GM13977 (cell line): ENCODE measurements at places on chromosomes 11 and 22.
A peak's percentile ranks its signal among the peaks of the same experiment; 100 is the strongest.

DNA sequence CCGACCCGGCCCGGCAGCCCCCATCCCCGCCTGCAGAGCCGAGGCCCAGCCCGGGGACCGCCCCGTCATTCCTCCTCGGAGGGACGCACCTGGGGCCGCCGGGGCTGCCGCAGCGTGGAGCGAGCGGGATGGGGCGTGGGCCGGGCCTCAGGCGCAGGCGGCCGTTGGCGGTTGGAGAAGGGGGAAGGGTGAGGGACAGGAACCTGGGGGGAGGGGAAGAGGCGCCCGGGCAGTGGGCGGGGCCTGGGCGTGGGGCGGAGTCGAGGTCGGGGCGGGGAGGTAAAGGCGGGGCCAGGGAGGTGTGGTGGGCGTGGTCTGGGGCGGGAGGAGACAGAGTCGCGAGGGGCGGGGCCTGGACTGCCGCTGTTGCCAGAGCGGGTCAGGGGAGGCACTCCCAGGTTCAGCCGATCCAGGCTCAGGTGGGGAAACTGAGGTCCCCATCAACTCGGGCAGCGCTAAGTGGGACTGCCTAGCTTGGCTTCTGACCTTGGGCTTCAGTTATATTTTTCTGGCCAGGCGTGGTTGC lies at the start of gene TESMIN:
Gene TESMIN, minus strand, starts transcription at position 190 of the 526 bp plus-strand sequence. CDS start 860 bp downstream, outside the sequence.
- DNase-seq = peak; percentile 99

- no peak for DNase-seq
These were observed 54.7 kb downstream of the MICAL3 start for GRCh38 chr22:17969701-17970113.

GRCh38 chr11:64181506-64182411 lies 4.2 kb upstream of the STIP1 start:
- DNase-seq = peak; percentile 60

DNA sequence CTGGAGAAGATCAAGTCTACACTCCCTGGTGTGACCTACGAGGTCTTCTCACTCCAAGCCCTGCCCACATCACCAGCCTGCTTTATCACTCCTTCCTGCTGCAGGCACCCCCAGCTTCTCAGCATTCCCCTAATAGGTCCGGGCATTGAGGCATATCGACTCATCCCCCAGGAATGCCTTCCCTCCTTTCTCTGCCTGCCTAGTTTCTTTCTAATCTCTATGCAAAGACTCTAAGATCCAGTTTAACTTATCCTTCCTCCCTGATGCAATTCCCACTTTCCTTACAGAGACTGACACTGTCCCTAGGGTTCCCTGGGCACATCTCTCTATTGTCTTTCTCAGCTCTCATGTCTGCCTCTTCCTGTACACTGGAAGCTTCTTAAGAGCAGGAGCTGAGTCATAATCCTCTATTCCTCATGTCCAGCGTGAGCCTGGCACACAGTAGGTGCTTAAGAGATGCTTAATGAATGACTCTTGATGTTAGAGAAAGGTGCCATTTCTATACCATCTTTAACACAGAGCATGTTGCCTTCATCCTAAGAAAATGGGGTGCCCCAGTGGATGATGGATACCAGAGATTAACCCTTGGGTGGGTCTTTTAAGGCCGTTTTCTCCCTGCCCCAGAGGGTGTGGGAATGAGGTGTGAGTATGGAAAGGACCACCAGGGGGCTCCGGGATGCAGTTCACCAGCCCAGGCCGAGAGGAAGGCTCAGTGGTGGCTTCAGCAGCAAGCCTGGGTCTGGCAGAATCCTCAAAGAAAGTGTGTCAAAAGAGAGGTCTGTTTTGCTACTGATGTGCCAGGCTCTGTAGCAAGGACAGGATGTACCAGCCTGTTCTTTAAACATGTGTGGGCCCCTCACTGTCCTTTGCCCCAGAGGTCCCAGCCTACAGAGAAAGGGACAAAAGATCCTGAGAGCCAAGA lies 34.7 kb downstream of the PARVA start:
- DNase-seq = peak; percentile 34

DNA sequence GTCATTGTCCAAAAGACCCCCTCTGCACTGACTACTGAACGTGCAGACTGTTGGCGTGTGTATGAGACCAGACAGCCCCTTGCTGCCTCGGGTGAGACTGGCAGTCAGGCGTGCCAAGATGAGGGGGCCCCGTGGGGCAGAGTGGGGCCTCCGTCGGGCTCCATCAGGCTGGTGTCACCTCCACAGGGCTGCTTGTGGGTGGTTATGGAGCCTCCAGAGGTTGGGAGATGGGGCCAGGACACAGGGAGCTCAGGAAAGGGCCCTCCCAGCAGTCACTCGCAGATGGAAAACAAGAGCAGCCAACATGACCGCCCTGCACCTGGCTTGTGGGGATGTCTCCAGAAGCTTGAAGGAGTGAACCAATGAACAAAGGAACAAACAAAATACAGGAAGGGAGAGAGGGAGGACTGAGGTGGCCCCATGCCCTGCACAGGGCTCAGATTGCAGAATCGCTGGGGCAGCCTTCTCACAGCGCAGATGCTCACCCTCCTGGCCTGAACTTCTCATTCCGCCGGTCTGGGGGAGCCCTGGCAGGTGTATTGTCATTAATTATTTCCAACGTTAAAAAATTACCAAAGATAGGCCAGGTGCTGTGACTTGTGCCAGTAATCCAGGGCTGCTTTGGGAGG lies 5.5 kb upstream of the PHLDA2 start:
- no peak for DNase-seq

GRCh38 chr11:13965337-13965736 lies 2.8 kb downstream of the SPON1 start:
- DNase-seq = no peak

GRCh38 chr11:96154802-96155520 lies 188.0 kb downstream of the MAML2 start:
- no peak for DNase-seq

DNA sequence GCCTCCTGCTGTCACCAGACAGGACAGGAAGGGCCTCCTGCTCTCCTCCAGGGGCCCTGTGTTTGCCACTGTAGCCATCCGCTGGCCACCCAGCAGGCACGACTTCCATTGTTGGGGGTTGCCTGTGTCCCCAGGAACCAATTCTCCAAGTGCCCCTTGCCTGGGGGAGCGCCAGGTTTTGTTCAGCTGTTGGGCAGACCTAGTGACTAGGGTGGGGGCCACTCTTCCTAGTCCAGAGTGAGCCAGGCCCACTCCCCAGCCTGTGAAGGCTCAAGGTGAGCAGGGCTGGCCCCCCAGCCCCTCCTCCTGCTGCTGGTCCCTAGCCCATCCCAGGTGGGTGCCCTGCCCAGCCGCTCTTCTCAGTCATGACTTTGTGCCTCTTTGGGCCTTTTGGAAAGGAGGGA lies 30.9 kb downstream of the OSBPL5 start:
- no peak for DNase-seq
